Endothelial cell (in vitro differentiated cells): ENCODE measurements at places on chromosomes 16 and 17. TPM values are rescaled to one million over a fixed set of nuclear protein-coding genes. Genes with fewer than 3 reads are reported as not detected.
A peak's percentile ranks its signal among the peaks of the same experiment; 100 is the strongest.

ABCA3 gene
- 10.4 TPM for total RNA-seq

- H3K4me1 ChIP-seq, result peaks cover 12% of the 10 kb centered on the region
- no peak for DNase-seq
- H3K36me3 ChIP-seq, result no peaks in the 10 kb centered on the region
- no peak overlapping the region for H3K27ac ChIP-seq
These were observed 210.5 kb downstream of the IRX3 start for GRCh38 chr16:54076006-54076504.

- no peaks in the 10 kb centered on the region for H3K4me1 ChIP-seq
- H3K27ac ChIP-seq, result no peak overlapping the region
- H3K4me3 ChIP-seq, result no peak overlapping the region
- DNase-seq, result no peak
- H3K27me3 ChIP-seq, result peaks cover 3% of the 10 kb centered on the region
These were observed 16.4 kb upstream of the ITGAD start for GRCh38 chr16:31376705-31377104.

DNA sequence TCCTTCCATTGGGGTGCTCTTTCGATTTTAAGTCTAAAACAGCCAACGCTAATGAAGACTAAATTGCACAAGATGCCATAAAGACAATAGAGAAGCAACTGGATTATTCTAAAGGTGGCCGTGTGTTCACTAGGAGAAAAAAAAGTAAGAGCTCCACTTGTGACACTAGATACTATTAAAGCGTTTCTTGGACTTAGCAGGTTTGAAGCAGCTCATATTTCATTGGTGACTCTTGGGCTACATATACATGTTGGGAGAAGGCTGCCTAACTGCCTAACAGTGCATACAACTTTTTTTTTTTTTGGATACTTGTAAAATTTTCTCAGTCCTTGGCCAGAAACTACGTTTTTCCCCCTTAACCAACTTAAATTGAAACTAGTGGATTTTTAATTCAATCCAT, 111.8 kb upstream of the NOG start:
- peaks cover 1% of the 10 kb centered on the region for H3K27me3 ChIP-seq
- DNase-seq, result no peak
- H3K27ac ChIP-seq, result no peak overlapping the region
- no peaks in the 10 kb centered on the region for H3K4me1 ChIP-seq
- H3K36me3 ChIP-seq, result no peaks in the 10 kb centered on the region

- H3K27me3 ChIP-seq, result peaks cover 3% of the 10 kb centered on the region
- H3K27ac ChIP-seq, result no peak overlapping the region
- no peak for DNase-seq
- H3K4me3 ChIP-seq, result no peak overlapping the region
- no peaks in the 10 kb centered on the region for H3K36me3 ChIP-seq
These were observed 80.4 kb downstream of the CACNG3 start for GRCh38 chr16:24336491-24336890.

KRT20 gene
- not detected for total RNA-seq

GRCh38 chr16:83356266-83356665, 451.5 kb upstream of the HSBP1 start:
- DNase-seq, result peak; percentile 25
- H3K27me3 ChIP-seq, result no peaks in the 10 kb centered on the region
- no peaks in the 10 kb centered on the region for H3K4me1 ChIP-seq
- H3K27ac ChIP-seq, result no peak overlapping the region

DNA sequence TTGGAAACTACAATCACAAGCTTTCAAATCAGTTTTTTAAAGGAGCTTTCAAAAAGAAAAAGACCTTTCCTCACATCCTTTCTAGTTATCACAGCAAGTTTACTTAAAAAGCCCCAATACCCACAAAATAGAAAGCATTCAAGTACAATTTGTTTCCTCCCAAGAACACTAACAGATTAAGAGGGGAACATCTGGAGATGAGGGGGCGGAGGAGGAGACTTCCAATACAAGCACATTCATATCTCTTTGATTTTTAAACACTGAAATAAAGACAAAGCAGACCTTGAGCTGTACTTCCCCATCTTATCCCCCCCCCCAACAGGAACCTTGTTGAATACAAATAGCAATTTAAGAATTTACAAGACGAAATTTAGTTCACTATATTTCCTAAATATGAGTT, 2.0 kb downstream of the YWHAE start:
- peaks cover 19% of the 10 kb centered on the region for H3K36me3 ChIP-seq
- H3K4me1 ChIP-seq, result peaks cover 29% of the 10 kb centered on the region
- peaks cover 6% of the 10 kb centered on the region for H3K27me3 ChIP-seq
- peak overlapping the region; percentile 99 for H3K4me3 ChIP-seq
- DNase-seq, result no peak

- peaks cover 51% of the 10 kb centered on the region for H3K4me1 ChIP-seq
- H3K27me3 ChIP-seq, result peaks cover 1% of the 10 kb centered on the region
- H3K4me3 ChIP-seq, result no peak overlapping the region
- no peaks in the 10 kb centered on the region for H3K36me3 ChIP-seq
These were observed 250.4 kb upstream of the TBX2 start for GRCh38 chr17:61149106-61149825.

GRCh38 chr16:23914946-23915530, 79.3 kb downstream of the PRKCB start:
- peaks cover 1% of the 10 kb centered on the region for H3K27me3 ChIP-seq
- no peak overlapping the region for H3K27ac ChIP-seq
- no peak overlapping the region for H3K4me3 ChIP-seq
- DNase-seq, result no peak

GRCh38 chr16:64196444-64196843, 925.4 kb downstream of the CDH11 start:
- DNase-seq, result no peak
- H3K36me3 ChIP-seq, result no peaks in the 10 kb centered on the region
- H3K27me3 ChIP-seq, result no peaks in the 10 kb centered on the region
- no peaks in the 10 kb centered on the region for H3K4me1 ChIP-seq
- no peak overlapping the region for H3K27ac ChIP-seq

CCDC200 gene
- total RNA-seq, result not detected

- no peaks in the 10 kb centered on the region for H3K36me3 ChIP-seq
- H3K27me3 ChIP-seq, result peaks cover 5% of the 10 kb centered on the region
- no peak overlapping the region for H3K27ac ChIP-seq
These were observed 238.9 kb upstream of the NLRP1 start for GRCh38 chr17:5823219-5823618.

DNA sequence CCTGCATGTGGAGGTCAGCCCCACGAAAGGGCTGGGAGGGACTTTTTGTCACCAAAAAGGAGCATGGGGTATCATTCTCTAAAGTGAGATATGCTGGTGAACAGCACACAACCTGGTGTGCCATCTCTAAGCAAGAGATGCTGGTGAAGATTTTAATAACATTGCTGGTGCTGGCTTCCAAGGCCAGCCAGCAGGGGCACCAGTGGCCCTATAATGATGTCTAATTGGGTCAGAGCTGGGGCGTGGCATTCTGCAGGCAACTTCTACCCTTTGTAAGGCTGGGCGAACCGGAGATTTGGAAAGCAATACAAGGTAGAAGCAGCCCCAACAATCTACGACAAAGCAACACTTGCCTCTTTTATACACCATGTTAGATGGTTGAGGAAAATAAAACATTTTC, 16.8 kb downstream of the SDR42E1 start:
- no peaks in the 10 kb centered on the region for H3K36me3 ChIP-seq
- no peak overlapping the region for H3K27ac ChIP-seq
- H3K4me1 ChIP-seq, result no peaks in the 10 kb centered on the region
- H3K4me3 ChIP-seq, result no peak overlapping the region
- no peak for DNase-seq

MMP15 gene
- total RNA-seq, result 97.8 TPM

DNA sequence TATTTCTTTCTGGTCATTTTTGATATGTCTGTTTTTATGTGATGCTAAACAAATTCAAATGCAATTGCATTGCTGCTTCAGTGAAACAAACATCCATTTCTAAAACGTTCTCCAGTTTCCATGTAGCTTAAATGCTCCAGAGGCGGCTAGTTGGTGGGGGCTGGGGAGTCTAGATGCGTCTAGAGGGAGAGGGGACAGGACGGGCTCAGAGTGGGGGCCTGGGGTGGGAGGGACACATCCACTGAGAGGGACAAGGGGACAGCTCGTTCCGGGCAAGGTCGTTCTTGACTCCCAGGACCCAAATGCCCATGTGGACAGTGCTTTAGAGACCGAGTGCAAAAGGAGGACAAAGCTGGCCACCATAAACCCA, 102.3 kb downstream of the FOXL1 start:
- H3K27me3 ChIP-seq, result peaks cover 3% of the 10 kb centered on the region
- DNase-seq, result no peak
- no peak overlapping the region for H3K4me3 ChIP-seq
- no peak overlapping the region for H3K27ac ChIP-seq
- no peaks in the 10 kb centered on the region for H3K4me1 ChIP-seq

- H3K36me3 ChIP-seq, result no peaks in the 10 kb centered on the region
- H3K4me1 ChIP-seq, result peaks cover 19% of the 10 kb centered on the region
- DNase-seq, result no peak
- H3K27me3 ChIP-seq, result peaks cover 2% of the 10 kb centered on the region
- H3K4me3 ChIP-seq, result peak overlapping the region; percentile 97
- H3K27ac ChIP-seq, result peak overlapping the region; percentile 92
These were observed 723 bp downstream of the TMEM186 start for GRCh38 chr16:8796469-8797363.

DNA sequence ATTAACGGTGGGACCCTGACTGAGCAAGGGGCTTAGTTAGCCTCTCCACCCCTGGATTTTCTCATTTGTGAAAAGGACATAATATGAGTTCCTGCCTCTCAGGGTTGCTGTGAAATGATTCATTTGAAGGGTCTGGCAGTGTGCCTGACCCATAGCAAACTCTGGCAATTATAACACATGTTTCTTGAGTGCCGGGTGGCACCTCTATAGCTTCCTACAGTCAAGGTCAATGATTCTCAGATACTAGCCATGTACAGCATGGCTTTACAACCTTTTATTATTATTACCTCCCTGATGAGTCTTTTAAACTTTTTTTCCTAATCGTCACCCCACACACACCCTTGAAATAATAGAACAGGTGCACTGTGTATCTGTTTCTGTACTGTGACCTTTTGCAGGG, 42.1 kb downstream of the TMEM114 start:
- H3K27ac ChIP-seq, result no peak overlapping the region
- H3K4me1 ChIP-seq, result no peaks in the 10 kb centered on the region
- no peak overlapping the region for H3K4me3 ChIP-seq
- DNase-seq, result no peak
- no peaks in the 10 kb centered on the region for H3K36me3 ChIP-seq

DNA sequence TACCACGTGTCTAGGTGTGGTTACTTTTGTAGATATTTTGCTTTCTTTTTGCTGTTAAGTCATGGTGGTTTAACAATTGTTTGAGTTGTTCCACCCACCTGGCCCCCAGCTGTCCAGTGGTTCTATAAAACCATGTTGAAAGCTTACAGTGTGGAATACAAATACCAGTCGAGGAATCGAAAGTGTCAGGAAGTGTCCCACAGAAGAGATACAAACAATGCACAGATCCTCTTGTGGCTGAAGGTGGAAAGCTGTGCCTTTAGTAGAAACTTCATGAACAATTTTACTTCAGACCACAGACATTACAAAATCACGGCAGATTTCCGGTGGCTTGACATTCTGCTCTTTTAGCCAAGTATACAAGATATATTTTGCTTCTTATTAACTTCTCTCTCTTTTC, 782.4 kb upstream of the SOX9 start:
- H3K4me3 ChIP-seq, result no peak overlapping the region
- H3K27me3 ChIP-seq, result no peaks in the 10 kb centered on the region
- H3K4me1 ChIP-seq, result peaks cover 3% of the 10 kb centered on the region
- no peaks in the 10 kb centered on the region for H3K36me3 ChIP-seq
- no peak overlapping the region for H3K27ac ChIP-seq

DNA sequence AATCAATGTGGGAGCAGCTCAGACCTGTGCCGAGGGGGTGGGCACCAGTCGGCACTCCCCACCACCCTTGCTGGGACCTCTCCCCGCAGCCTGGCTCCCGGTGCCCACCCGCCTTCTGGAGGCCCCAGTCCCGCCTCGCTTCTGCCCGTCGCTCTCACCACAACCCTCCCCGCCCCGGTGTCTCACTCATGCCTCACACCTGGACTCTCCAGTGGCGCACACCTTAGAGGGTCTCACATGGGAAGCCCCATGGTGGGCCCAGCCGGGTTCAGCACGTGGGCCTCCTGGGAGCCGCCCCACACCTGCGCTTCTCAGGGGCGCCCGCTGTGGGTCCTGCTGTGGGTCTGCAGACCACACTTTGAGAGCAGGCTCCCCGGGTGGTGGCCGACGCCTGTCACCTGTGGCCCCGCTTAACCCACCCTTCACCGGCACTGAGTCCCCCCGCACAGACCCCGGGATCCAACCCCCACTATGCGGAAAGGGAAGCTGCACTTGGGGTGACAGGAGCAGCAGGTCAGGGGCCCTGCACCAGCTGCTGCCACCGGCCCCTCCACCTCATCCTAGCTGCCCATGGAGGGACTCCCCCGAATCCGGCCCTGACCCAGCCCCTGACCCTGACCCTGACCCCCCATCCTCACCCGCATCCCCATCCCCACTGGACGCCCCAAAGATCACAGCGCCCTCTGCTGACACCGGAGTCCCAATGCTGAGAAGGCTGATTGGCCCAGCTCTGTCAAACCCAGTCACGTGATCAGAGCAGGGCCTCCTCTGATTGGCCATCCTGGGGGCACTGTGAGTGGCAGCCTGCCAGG, 27.4 kb upstream of the SLC38A10 start:
- H3K27me3 ChIP-seq, result peaks cover 4% of the 10 kb centered on the region
- no peak for DNase-seq
- H3K4me1 ChIP-seq, result no peaks in the 10 kb centered on the region
- H3K27ac ChIP-seq, result no peak overlapping the region
- no peak overlapping the region for H3K4me3 ChIP-seq

DNA sequence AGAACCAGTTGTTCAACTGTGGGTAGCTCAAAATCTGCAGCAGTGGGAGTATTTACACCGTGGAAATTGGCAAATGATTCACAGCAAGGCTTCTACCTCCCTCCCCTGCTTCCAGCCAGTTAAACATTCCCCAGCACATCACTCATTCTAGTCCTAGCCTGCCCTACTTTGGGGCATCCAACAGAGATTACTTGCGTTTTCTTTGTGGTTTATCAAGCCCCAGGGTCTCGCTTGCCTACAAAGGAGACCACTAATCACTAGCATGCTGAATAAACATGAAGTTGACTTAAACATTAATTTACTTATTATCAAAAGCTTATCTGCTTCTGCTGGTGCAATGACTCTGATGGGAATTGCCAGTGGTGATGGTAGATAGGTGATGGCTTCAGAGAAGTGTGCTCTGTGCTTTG, 94.5 kb downstream of the MARF1 start:
- H3K27ac ChIP-seq, result no peak overlapping the region
- no peak overlapping the region for H3K4me3 ChIP-seq
- H3K36me3 ChIP-seq, result no peaks in the 10 kb centered on the region
- DNase-seq, result no peak
- H3K4me1 ChIP-seq, result peaks cover 4% of the 10 kb centered on the region

DNA sequence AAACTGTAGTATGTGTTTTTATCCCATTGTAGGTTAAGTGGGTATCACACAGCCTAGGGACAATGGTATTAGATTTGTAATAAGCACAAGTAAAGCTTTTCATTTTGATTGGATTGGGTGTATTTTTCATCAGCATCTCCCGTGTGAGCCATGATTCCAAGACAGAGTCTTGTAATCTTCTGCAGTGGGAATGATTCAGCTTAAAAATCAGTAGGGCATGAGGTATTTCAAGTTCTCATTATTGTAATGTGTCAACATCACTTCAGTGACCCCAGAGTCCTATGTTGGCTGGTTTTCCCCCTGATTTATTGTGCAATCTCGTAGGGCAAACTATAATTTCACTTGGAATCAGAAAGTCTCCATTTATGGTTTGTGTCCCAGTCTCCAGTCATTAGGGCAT, 833.2 kb upstream of the RBFOX1 start:
- H3K4me1 ChIP-seq, result peaks cover 13% of the 10 kb centered on the region
- H3K27ac ChIP-seq, result no peak overlapping the region
- DNase-seq, result no peak
- H3K4me3 ChIP-seq, result no peak overlapping the region
- no peaks in the 10 kb centered on the region for H3K36me3 ChIP-seq
